ENCODE measurements at places on chromosomes 5 and 9.

DNA sequence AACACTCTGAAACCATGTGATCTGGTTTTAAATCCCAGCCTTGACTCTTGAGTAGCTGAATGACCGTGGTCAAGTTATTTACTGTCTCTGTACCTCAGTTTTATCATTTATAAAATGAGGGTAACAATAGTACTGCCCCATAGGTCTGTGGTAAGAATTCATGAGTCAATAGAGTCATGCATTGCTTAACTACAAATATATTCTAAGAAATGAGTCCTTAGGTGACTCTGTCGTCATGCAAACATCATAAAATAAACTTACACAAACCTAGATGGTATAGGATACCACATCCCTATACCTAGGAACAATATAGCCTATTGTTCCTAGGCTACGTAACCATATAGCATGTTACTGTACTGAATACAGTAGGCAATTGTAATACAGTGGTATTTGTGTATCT is 20.3 kb upstream of the ABCA1 start:
- H3K36me3 ChIP-seq: no peaks in the 10 kb centered on the region
- H3K4me3 ChIP-seq: no peak overlapping the region
- no peak overlapping the region for H3K27ac ChIP-seq
- H3K4me1 ChIP-seq: peaks cover 7% of the 10 kb centered on the region

DNA sequence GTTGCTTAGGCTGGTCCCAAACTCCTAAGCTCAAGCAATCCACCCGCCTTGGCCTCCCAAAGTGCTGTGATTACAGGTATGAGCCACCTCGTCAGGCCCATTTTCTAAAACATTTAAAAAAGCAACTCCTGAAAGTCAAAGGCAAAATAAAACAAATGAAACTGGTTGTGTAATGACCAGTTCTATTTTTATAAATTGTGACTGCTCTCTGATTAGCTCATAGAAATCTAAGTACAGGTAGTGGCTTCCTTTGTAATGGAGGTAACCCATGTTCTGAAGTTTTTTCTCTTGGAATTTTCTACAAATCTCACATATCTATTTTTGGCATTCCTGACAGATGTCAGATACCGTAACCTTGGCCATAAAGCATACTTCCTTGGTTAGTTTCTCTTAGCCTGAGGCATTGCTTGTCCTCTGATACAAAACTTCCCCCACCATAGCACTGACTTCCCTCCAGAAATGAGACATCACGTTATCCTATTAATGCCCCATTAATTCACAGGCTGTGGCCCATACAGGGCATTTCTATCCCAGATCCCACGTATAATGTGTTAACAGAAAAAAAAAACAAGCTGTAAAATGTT is 14.1 kb upstream of the AK3 start:
- H3K4me1 ChIP-seq: no peaks in the 10 kb centered on the region
- H3K27me3 ChIP-seq: peaks cover under 1% of the 10 kb centered on the region
- no peak overlapping the region for H3K4me3 ChIP-seq
- DNase-seq: no peak
- no peaks in the 10 kb centered on the region for H3K36me3 ChIP-seq
- no peak overlapping the region for H3K27ac ChIP-seq

- peaks cover 42% of the 10 kb centered on the region for H3K27me3 ChIP-seq
- DNase-seq: peak; percentile 14
- no peak overlapping the region for H3K27ac ChIP-seq
- no peak overlapping the region for H3K4me3 ChIP-seq
Measured at GRCh38 chr5:133386662-133387061, 225.7 kb downstream of the FSTL4 start.

DNA sequence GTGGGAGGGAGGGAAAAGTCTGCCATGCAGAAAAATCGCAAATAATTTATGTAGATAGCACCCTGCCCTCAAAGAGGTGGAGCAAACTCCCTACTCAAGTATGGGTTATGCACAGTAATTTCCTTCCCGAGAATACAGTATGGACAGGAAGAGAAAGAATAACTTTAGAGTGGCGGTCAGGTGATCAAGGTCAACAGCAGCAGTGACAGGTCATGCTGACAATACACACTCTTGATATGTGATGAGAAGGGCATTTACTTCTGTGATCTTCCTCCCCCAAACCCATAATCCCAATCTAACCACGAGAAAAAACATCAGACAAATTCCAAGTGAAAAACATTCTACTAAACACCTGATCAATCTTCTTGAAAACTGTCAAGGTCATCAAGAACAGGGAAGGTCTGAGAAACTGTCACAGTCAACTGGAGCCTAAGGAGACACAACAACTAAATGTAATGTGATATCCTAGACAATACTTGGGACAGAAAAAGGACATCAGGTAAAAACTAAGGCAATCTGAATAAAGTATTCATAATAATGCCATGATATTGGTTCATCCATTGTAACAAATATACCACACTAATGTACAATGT is 11.7 kb downstream of the BICD2 start:
- H3K27ac ChIP-seq: no peak overlapping the region
- no peak for DNase-seq

DNA sequence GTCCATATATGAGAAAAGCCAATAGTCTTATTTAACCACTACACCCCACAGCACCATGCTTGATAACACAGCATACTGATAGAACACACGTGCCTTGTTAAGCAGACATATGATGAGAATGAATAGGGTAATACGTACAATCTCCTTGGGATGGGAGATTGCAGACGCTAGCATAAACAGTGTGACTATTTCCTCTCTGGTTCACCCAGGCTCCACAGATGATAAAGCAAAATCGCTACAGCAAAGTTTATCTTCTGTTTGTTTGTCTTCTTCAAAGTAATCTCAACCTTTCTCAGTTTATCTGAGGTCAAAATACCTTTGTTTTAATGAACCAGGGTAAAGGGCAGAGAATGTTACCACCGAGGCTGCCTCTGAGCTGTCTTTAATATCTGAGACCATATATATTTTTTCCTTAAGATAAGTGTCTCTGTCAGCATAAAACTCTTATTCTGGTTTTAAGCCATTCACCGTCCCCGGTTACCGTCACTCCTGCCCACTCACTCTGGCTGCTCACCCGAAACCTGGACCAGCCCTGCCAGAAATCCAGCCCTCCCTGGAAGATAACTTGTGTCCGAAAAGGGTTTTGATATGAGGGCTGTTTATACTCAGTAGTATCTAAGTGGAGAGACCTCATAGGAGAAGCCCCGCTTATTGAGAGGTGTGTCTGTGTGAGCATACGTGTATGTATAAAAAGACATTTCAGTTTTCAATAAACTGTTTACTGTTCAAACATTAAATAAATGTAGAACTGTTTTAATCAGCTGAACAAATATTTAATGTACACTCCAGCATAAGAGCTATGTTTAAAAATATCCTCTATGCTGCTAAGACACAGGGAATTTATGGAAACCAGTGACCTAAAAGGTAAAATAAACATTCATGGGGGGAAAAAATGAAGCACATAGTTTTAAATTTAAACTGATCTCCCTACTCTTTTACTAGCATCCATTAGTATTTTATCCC is 465.4 kb downstream of the RASEF start:
- H3K27me3 ChIP-seq: no peaks in the 10 kb centered on the region
- no peak for DNase-seq
- no peak overlapping the region for H3K4me3 ChIP-seq
- H3K36me3 ChIP-seq: no peaks in the 10 kb centered on the region
- H3K4me1 ChIP-seq: no peaks in the 10 kb centered on the region

GRCh38 chr5:79042188-79042587 is 27.3 kb downstream of the DMGDH start:
- H3K27me3 ChIP-seq: peaks cover 6% of the 10 kb centered on the region
- H3K36me3 ChIP-seq: no peaks in the 10 kb centered on the region
- H3K4me1 ChIP-seq: no peaks in the 10 kb centered on the region
- no peak overlapping the region for H3K4me3 ChIP-seq
- H3K27ac ChIP-seq: no peak overlapping the region

DNA sequence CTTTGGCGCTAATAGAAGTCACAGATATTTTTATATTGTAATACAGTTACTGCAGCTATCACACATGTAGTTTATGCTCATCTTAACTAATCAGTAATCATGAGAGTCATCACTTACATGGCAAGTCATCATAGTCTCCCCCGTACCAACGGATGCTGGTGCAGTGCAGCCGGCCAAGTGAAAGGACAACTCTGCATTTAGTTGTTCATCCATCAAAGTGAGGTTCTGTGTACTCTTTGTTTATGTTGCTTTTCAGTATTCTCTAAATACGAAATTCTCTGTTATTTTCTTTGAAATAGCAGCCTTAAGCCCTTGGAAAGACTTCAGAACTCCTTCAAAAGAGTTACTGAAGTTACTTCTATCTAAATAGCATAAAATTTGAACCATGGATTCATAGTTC is 216.7 kb downstream of the CCDC171 start:
- H3K36me3 ChIP-seq: no peaks in the 10 kb centered on the region
- H3K27me3 ChIP-seq: no peaks in the 10 kb centered on the region
- no peak overlapping the region for H3K4me3 ChIP-seq

- no peak overlapping the region for H3K27ac ChIP-seq
- H3K4me3 ChIP-seq: no peak overlapping the region
- DNase-seq: no peak
- peaks cover 1% of the 10 kb centered on the region for H3K36me3 ChIP-seq
- H3K4me1 ChIP-seq: no peaks in the 10 kb centered on the region
- no peaks in the 10 kb centered on the region for H3K27me3 ChIP-seq
Measured at GRCh38 chr5:174617910-174618309, 106.5 kb upstream of the MSX2 start.

GRCh38 chr9:19049917-19050636 is 850 bp downstream of the RRAGA start:
- peak overlapping the region; percentile 97 for H3K27ac ChIP-seq
- H3K4me1 ChIP-seq: peaks cover 40% of the 10 kb centered on the region
- H3K4me3 ChIP-seq: peak overlapping the region; percentile 99
- peaks cover 7% of the 10 kb centered on the region for H3K36me3 ChIP-seq

DNA sequence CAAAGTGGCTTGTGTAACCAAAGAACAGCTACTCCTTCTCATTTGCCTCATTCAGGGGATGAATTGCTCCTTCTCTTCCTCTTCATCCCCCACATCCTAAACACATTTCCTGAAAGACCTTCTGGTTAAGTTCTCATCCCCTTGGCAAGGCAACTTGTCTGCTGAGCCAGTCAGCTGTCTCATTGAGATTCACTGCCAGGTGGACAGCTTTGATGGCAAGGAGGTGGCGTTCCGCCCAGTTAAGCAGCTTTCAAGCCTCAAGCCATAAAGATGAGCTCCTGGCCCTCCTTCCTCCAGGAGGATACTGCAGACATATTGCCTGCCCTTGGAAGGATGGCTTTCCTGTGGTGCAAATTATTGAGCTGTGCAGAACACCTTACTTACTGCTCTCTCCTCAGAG is 448.6 kb upstream of the MPDZ start:
- H3K4me1 ChIP-seq: no peaks in the 10 kb centered on the region
- H3K27me3 ChIP-seq: no peaks in the 10 kb centered on the region
- H3K27ac ChIP-seq: no peak overlapping the region

DNA sequence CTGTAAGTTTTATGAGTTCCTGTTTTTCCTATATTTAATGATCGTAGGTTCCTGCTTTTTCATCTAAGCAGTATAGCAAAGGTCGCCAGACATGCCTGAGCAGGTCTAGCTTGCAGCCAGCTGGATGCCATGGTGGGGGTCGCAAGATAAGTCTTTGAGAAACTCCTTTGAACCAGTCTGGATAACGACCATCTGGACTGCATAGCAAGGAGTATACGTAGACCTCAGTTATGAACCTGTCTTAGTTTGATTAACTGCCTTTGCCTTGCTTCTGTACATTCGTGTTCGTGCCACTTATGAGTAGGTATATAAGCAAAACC is 8.4 kb upstream of the SPATA31E1 start:
- no peaks in the 10 kb centered on the region for H3K36me3 ChIP-seq
- H3K4me3 ChIP-seq: no peak overlapping the region
- H3K27me3 ChIP-seq: peaks cover 23% of the 10 kb centered on the region
- H3K4me1 ChIP-seq: peaks cover 6% of the 10 kb centered on the region

DNA sequence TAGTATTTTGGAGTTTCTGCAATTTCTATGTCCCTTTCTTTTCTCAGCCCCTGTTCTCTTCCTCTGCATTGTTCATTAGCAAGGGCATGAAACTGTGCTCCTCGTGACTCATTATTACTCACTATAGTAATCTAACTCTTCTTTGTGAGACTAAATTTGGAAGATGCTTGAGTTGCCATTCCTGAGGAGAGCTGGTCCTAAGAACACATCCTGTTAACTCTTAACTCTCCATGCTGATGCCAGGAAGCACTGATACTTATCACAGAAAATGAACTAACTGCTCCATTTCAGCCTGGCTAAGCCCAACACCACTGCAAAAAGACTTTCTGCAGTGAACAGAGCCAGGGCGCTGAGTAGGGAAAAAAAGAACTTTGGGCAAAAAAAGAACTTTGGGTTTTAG is 10.6 kb upstream of the CSNK1A1 start:
- peak overlapping the region; percentile 3 for H3K27ac ChIP-seq
- H3K4me3 ChIP-seq: peak overlapping the region; percentile 49
- peaks cover 31% of the 10 kb centered on the region for H3K4me1 ChIP-seq
- DNase-seq: no peak

DNA sequence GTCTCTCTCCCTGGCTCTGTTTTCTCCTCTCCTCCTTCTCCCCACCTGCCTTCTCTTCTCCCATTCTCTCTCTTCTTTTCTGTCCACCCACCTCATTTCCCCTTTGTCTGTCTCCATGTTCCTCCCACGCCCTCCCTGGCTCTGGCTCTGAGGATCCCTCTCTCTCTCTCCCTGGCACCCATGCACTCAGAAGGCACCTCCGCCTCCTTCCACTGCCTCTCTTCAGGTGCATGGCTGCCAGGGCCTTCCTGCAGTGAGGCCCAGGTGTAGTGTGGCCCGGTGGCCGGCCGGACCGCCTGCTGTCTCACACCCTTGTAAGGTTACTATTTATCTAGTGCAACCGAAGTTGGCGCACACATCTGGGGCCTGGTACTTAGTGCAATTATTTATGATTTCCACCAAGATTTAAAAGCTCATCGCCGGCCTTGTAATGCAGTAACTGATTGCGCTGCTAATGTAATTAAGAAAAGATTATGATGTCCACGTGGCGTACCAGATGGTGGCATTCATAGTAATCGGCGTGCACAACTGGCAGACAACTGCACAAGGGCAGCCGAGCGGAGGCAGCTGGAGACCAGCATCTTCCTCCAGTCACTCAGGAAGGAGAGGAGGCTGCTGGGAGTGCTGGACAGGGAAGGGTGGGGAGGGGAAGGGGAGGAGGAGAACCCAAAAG is 50.4 kb upstream of the MVB12B start:
- no peaks in the 10 kb centered on the region for H3K4me1 ChIP-seq
- H3K36me3 ChIP-seq: no peaks in the 10 kb centered on the region
- no peak for DNase-seq
- H3K4me3 ChIP-seq: no peak overlapping the region
- peaks cover 26% of the 10 kb centered on the region for H3K27me3 ChIP-seq

Measured in activated T-cell treated with anti-CD3 and anti-CD28 coated beads, Interleukin-2, amount 50 U/mL, for 72 hours (primary cell).